NCI-H2107 (cell line): ENCODE measurements at places on chromosomes 2 and 18.

- no peak for DNase-seq
Measured at GRCh38 chr2:200773083-200773482, 38.6 kb upstream of the BZW1 start.

DNA sequence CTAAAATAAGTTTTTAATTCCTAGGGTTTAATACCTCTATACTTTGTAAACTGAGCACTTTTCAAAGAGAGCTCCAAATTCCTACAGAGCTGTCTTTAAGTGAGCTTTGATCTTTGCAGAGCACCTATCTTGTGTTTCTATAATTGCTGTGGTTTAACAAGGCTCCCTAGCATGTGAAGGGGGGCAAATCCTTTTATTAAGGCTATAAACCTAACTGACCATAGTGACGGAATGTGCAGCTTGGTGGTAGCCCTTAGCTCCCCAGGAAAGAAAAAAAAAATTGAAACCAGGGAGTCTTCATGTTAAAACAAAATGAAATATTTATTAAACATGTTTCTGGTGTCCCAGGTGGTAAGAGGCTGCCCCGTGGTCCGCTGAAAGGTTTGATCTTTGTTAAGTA lies 78.6 kb upstream of the ETAA1 start:
- no peak for DNase-seq

DNA sequence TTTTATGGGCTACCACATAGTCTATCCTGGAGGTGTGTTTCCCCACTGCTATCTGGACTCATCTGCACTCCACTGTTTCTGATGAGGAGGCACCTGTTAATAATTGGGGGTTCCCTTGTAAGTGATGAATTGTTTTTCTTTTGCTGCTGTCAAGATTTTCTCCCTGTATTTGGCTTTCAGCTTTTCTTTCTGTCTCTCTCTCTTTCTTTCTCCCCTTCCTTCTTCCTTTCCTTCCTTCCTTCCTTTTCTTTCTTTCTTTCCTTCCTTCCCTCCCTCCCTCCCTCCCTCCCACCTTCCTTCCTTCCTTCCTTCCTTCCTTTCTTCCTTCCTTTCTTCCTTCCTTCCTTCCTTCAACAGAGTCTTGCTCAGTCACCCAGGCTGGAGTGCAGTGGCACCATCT lies 9.2 kb downstream of the GNLY start:
- no peak for DNase-seq

DNA sequence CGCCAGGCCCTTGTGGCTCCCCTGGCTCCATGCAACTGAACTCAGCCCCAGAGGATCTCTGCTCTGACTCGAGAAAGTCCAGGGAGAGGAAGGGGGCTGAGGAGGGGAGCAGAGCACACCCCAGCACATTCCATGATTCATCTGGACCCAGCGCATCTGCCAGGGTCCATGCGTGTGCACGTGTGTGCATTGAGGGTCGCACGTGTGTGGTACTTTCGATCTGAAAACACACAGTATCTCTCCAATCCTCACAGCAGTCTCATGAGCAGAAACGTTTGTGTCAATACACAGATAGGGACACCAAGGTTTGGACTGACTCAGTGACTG lies 146.4 kb upstream of the ID2 start:
- no peak for DNase-seq

DNA sequence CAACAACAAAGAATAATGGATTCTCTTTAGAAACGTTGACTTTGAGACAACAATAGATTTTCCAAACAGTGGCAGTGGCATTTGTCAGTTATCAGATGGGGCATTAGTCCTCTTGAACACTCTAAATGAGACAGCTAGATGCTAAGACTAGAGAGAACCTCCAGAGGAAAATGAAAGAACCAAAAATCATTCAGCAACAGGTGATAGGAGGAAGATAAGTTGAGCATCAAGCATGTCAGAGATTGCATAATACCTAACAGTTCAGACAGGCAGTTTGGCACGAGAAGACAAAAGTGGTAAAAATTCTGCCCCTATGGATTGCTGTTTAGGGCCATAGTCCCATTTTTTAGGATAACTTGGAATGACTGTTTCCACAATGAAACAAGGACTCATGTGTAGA lies 67.9 kb upstream of the NOL4 start:
- no peak for DNase-seq

- no peak for DNase-seq
Measured at GRCh38 chr2:40439473-40439872, 12.4 kb downstream of the SLC8A1 start.
